ENCODE measurements at places on chromosomes 6 and 20.

- DNase-seq = no peak
Measured at GRCh38 chr6:68122032-68122431, 513.0 kb upstream of the ADGRB3 start.

DNA sequence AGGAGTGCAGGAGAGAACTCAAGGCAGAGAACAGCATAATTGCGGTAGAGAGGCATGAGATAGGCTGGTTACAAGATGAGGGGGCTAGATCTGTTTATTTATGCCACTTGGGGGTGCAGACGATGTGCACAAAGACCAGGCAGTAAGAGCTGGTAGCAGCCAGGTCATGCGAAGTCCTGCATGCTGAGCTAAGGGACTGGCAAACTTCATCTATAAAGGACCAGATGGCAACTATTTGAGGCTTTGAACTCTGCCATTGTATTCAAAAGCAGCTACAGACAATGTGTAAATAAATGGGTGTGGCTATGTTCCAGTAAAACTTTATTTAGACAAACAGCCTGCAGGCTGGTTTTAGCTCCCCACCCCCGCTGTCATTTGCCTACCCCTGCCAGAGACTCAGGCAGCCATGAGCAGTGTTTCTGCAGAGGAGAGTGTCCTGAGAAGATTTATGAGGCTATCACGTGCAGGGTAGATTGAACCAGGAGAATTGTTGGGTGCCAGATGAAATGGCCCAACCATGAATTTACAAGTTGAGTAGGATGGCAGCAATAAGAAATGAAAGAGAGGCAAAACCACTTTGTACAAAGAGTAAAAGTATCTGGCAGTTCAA is 253.4 kb upstream of the MOCS1 start:
- DNase-seq = no peak

- DNase-seq = no peak
Measured at GRCh38 chr6:118770112-118770788, 118.9 kb upstream of the CEP85L start.

- DNase-seq = no peak
Measured at GRCh38 chr20:58612121-58612691, 38.9 kb upstream of the STX16 start.

DNA sequence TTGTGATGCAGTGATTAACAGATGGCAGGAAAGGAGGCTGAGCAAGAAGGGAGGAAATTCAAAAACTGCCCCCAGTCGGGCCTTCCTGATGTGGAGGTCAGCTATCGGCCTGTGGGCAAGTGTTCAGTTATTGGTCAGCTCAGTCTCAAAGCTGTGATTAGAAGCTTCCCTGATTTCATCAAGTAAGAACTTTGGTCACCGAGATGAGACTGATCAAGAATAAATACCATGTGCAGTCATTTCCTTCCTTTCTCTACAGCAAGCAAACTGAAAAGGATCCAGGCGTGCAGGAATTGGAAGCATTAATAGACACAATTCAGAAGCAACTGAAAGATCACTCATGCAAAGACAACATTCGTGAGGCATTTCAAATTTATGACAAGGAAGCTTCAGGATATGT is 69.7 kb downstream of the EFHC1 start:
- DNase-seq = no peak

- DNase-seq = no peak
Measured at GRCh38 chr6:122077603-122078002, 321.8 kb upstream of the HSF2 start.

DNA sequence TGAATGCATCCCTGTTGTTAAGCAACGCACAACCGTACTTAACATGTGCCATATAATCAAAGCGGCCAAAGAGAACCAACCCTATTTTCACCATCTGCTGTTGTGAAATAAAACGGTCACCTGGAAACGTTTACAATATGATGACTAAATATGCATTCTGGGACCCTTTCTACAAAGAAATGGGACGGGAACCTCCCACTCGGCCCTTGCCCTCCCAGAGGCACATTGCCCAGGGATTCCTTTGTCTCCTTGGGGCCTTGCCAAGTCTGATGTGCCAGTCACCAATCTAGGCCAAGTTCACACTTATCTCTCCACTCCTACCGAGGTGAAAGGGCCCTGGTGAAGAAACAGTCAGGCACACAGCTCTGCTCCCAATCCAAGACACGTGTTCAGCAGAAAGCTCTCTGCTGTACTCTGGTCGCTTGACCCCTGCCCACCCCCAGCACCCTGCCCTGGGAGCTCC is 427.4 kb upstream of the JARID2 start:
- DNase-seq = no peak

DNA sequence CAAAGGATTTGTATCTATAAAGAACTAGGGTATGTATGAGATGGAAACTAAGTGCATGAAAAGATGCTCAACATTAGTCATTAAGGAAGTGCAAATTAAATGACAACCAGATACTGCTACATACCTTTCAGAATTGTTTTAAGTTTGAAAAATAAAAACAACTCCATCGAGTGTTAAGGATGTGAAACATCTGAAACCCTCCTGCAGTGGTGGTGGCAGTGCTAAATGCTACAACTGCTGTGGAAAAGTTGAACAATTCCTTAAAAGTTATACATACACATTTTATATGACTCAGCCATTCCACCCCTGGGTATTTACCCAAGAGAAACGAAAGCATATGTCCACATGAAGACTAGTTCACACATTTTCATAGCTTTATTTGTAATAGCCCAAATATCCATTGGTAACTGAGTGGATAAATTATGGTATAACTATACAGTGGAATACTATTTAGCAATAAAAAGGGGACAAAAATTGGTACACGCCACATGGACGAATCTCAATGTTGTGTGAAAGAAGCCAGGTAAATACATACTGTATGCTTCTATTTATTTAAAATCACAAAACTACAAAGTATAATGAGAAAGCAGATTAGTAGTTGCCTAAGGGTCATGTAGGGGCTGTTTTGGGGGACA is 10.6 kb downstream of the ARMH2 start:
- no peak for DNase-seq

GRCh38 chr6:73985891-73986290 is 289.9 kb downstream of the CD109 start:
- DNase-seq = peak; percentile 5

- DNase-seq = no peak
Measured at GRCh38 chr20:35617397-35618262, 2.0 kb downstream of the SPAG4 start.

- DNase-seq = no peak
Measured at GRCh38 chr20:32356622-32357374, 1.3 kb upstream of the ASXL1 start.

GRCh38 chr6:25691894-25692293 is 39.9 kb downstream of the SCGN start:
- no peak for DNase-seq

- DNase-seq = no peak
Measured at GRCh38 chr6:64034291-64034690, 398.7 kb downstream of the PHF3 start.

DNA sequence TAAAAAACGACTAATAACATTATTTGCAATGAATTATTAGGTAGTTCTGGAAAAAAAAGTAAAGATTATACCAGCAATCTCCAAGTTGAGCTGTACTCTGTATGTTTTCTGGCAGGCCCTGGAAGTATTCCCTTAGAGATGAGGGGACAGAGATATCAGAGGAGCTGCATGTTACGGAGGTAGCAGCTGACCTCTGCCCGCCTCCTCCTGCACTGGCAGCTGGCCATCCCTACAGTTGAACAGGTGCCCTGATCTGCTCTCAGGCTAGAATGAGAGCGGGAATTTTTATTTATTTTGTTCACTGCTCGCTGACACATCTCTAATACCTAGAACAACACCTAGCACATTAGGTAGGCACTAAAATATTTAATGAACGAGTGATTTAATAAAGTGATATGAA is 23.1 kb downstream of the FBXL4 start:
- DNase-seq = no peak

DNA sequence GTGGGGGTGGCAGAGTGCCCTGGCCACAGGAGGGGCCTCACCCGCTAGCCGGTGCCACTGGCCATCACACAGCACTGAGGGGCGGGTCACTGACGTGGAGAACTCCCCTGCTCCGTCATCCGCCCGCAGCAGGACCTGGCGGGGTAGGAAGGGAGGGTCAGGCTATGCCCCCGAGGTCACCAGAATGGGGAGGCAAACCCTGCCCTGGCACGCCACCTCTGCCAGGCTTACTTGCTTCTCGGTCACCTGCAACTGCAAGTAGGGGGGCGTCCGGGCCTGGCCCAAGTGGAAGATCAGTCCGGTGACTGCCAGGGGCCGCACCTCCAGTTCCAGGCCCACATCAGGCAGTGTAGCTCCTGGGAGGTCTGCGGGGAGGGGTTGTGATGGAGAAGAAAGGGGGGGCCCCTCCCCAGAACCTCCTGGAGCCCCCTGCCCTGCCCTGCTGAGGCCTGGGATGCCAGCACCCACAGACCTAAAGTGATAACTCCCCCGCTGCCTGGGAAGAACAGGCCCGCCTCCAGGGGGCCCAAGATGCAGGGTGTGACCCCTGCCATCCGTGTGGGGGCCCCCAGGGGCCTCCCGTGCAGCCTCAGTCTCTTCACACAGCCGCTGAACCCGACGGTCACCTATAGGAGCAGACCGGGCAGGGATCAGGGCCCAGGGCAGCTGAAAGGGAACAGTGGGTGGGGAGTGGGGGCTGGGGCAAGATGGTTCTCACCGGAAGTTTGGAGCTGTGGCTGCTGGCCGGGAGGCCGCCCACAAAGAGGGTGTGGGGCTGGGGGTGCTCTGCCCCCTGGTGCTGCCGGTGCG is 7.4 kb downstream of the ADRM1 start:
- DNase-seq = no peak

- no peak for DNase-seq
Measured at GRCh38 chr6:156917213-156917612, 140.0 kb downstream of the ARID1B start.

DNA sequence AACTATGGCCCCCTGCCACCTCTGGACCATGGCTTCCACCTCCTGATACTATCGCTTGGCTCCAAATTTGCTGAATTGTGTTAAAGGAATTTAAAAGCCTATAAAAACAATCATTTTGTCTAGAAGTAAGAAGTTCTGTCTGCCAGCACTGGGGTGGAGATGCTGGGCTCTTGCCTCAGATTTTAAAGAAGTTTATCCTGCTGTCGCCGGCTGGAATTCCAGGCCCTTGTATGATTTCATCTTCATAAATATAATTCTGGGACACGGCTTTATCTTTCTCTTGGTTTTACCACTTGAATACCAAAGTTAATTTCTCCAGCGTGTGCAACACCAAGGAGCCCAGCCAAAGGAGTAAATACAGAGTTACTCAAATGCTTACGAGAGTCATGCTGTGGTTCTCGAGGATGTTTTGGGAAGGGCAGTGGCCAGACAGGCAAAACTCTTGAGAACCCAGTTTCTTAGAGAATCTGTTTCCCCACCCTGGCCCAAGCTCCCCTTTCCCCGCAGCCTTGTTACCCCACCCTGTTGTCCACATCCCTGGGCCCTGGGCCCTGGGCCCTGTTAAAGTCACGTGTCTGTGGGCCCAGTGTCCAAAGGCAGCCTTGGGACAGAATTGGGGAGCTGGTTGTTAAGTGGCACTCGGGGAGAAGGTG is 31.9 kb downstream of the C6orf89 start:
- no peak for DNase-seq

DNA sequence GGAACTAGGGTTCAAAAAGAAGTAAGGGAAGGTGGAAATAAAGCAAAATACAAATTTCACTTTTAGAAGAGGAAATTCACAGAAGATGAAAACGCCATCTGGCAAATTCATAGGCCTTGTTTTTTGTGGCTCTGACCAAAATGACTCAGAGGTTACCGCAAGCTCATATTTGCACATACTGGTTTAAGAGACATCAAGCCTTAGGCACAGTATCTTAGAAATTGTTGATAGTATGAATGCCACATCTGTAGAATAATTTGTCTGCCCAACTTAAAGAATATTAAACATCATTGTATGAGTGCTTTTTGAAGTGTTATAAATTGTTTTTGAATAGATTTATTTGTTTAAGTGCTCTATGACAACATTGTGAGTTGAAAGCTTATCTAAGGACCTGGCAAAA is 10.6 kb downstream of the TAAR1 start:
- peak; percentile 76 for DNase-seq

- peak; percentile 96 for DNase-seq
Measured at GRCh38 chr6:80003826-80004172, 650 bp upstream of the TTK start.

GRCh38 chr6:12012038-12012557 is at the start of gene HIVEP1:
TSS of gene HIVEP1 (plus strand) at chr6:12012312. CDS start at chr6:12015629, 3,317 bp downstream.
- DNase-seq = no peak

- no peak for DNase-seq
Measured at GRCh38 chr20:9480066-9480465, 34.3 kb upstream of the LAMP5 start.

DNA sequence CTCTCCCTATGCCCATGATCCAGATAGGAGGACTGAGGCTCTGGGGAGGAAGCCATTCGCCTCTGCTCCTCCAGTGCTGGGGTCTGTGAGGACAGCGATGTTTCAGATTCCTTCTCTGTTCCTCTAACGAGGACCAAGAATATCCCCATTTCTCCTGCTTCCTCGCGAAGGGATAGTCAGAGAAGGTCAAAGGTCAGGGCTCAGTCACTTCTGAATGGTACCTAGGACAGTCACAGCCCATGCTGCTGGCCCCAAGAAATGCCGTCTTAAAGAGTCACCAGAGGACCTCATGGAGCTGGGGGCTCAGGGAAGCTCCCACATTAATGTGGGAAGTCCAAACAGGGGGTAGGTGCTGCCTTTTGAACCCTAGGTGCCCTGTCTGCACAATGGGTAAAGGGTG is 2.1 kb downstream of the FOXS1 start:
- DNase-seq = no peak

DNA sequence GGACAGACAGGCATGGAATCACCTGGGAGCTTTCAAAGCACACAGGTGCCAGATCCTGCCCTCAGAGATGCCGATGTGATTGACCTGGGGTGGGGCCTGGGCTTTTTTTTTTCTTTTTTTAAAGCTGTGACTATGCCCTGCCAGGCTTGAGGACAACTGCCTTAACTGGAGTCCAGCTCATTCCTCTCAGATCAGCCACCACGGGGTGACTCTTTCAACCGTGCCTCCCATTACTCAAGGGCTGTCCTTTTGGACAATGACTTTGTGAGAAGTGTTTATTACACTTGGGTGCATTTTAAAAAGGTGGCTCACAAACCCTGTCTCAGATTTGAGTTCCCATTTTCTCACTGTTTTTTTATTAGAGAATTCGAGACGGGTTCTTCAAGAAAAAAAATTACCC is 57.1 kb upstream of the RALY start:
- no peak for DNase-seq

GRCh38 chr20:18364768-18365167 is 76.4 kb downstream of the ZNF133 start:
- DNase-seq = no peak

GRCh38 chr20:23533161-23533560 is 35.1 kb downstream of the CST9L start:
- no peak for DNase-seq

DNA sequence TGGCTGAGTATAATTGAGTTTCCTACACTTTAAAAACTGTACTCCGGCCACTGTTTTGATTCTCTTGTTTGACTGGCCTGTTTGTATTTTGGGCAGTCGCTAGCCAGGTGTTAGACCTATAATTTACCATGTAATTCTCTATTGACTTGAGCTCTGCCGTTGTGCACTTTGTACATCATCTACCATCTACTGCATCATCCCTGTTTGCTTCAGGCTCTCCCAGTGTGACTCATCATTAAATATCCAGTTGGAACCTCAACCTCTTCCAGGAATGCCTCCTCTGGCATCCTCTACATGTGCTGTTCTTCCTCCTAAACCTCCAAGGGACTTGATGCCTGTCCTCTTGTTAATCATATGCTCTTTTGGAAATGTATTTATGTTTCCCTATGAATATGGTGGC is 72.3 kb downstream of the FARS2 start:
- DNase-seq = no peak

GRCh38 chr6:71404145-71404966 is 115.7 kb downstream of the OGFRL1 start:
- no peak for DNase-seq
